C1 segment of cervical spinal cord (tissue), 14 donors: ENCODE measurements at places on chromosomes 4 and X.

DNA sequence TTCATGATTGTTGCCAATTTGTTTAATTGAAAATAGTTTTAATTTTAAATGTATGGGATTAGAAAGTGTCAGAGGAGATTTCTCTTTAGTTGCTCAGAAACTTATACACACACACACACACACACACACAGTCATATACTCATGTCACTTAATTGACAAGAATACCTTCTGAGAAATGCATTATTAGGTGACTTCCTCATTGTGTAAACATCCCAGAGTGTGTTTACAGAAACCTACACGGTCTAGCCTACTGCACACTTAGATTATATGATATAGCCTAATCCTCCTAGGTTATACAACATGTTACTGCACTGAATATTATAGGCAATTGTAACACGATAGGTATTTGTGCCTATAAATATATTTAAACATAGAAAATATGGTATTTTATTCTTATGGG, 1327.4 kb downstream of the FSTL5 start:
- no peak for DNase-seq

DNA sequence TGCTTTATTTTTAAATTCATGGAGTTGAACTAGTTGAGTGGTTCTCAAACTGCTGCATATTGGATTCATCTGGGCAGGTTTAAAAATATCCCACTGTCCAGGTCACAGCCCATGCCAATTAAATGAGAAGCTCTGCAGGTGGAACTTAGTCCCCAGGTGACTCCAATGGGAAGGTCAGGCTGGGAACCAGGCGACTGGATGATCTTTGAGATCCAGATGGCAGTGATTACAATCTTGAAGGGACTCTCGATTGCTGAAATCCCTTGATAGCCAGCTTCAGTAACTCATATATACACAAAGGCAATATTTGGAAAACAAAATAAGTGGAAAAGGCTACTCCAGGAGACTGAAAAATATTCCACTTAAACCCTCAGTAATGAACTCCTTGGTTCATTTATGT, 8.1 kb downstream of the ADH1A start:
- no peak for DNase-seq

GRCh38 chr4:6673660-6674499, 19.8 kb upstream of the S100P start:
- DNase-seq: peak; percentile 94

DNA sequence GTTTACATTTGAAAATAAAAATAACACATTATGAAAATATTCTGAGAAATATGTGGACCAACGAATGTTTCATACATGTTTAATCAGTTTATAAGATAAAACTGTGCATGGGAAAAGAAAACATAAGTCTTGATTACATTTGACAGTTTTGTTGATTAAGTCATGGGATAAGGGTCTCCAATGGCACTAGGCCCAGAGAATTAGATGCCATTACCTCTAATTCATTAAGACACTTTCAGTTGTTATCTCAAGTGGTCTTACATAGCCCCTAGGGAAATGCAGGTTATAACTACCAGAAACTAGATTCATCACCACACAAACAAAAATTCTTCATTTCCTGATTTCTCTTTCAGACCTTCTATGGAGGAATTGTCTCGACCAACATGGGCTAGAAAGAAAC, 300.8 kb downstream of the PCDH7 start:
- DNase-seq: no peak

DNA sequence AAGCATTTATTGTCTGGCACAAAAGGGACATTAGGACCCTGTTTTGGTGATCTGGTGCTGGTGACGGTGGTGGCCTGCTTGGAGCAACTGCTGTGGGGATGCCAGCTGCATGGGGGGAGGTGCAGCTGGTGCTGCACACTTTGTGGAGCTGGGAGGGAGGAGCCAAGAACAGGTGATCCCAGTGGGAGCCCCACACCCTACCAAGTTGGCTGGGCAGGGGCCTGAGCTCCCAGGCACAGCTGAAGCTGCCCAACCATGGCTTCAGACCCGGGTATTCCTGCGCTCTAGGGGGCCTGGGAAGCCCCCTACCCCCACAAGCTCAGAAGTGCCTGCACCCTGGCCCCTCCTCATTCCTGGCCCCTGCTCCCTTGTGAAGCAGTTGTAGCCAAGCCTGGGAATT, 1512.5 kb downstream of the TECRL start:
- no peak for DNase-seq

GRCh38 chrX:39903937-39904336, 193.8 kb downstream of the BCOR start:
- no peak for DNase-seq

GRCh38 chr4:6781113-6781512, 1.4 kb upstream of the KIAA0232 start:
- no peak for DNase-seq

GRCh38 chrX:113400193-113400704, 559.6 kb upstream of the AMOT start:
- DNase-seq: no peak

DNA sequence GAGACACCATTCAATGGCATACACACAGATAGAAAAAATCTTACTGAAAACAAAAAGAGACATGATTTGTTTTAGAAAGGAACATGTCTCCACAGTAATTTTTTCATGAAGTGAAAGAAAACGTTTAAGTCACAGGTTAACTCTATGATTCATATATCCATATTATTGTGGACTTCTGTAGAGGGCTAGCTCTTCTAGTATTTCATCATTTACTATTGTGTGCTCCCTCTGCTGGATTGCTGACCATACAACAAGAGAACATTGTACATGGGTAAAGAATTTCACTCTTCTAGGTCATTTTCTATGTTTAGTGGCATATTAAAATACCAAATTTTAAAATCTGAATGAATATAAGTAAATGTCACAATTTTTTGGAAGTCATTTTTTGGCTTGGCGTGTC, 91.8 kb upstream of the POU3F4 start:
- DNase-seq: no peak

GRCh38 chr4:58313444-58313843, 1203.3 kb upstream of the IGFBP7 start:
- DNase-seq: no peak

DNA sequence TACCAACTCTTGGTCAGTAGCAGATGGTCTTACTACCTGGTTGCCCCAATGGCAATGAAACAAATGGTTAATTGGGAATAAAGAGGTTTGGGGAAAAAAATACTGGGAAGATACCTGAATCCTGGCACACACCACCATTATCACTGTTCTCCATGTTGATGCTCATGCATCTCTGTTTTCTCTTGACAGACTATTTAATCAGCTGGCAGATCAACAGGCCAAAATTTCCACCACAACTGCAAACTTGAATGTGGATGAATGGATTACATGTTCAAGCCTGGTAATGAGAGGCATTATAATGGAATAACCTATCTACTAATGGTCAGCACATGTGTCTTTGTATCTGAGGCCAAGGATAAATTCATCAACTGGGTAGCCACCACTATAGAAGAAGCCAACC, 45.7 kb downstream of the ZNF721 start:
- no peak for DNase-seq

DNA sequence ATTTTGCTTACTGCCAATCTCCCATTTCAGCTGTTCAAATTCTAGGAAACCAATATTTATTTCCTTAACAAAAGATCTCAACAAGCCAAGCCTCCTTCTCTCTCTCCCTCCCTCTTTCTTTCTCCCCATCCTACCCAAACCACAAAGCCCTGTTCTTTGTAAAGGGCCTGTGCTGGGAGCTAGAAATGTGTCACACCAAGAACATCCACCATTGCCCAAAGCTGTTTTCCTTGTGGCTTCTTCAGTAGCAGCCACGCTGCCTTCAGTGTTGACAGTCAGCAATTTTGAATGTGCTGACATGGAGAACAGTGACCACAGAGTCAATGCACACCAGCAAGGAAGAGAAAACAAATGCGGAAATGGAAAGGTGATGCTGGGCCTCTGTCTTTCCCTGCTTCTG, 203.0 kb downstream of the MAML3 start:
- no peak for DNase-seq
